ENCODE measurements at places on chromosomes 7 and 10.

- DNase-seq, result no peak
These were observed 277.7 kb downstream of the DNAJB6 start for GRCh38 chr7:157614457-157615020.

DNA sequence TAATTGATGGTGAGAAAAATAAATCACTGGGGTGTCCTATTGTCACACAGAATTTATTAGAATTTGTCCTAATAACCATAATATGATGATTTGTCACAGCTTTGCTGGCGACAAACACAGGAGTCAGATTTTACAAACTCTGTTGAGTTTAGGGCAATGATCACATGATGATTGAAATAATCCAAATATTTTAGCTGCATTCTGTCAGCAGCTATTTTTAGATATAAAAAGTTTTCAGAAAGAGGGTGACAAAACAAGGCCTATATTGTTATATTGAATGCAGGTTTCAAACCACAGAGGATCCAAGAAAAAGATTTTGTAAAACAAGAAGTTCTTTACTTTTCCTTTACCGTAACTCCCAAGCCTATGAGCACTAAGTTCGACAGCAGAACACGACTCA is 178.8 kb downstream of the ADAM12 start:
- DNase-seq, result no peak

DNA sequence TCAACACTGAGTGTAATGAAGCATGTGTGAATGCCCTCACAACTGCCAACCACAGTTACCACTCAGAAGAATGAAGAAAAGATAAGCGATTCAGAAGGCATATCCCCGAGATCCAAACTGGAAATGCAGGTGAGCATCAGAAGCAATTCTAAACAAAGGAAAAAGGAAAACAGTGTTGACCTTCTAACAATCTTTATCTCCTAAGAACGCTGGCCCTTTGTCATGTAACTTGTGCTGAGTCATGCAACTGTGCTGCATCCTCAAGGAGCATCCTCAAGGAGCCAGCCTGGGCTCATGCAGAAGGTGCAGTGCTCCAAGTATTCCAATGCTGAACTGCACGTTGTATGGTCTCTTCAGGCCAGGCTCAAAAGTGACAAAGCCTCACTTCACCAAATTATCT is 30.6 kb downstream of the SEC61G start:
- no peak for DNase-seq

DNA sequence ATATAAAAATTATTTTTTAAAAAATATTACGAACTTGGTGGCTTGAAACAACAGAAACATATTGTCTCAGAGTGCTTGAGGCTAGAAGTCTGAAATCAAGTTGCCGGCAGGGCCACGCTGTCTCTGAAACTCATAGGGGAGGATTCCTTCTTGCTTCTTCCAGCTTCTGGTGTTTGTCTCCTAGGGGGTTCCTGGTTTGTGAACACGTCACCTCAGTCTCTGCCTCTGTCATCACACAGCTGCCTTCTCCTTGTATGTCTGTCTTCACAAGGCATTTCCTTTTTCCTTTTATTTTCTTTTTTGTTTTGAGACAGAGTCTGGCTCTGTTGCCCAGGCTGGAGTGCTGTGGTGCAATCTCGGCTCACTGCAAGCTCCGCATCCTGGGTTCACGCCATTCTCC is 12.7 kb upstream of the SNX8 start:
- DNase-seq, result no peak

GRCh38 chr7:52569151-52569550 is 466.3 kb upstream of the POM121L12 start:
- no peak for DNase-seq

DNA sequence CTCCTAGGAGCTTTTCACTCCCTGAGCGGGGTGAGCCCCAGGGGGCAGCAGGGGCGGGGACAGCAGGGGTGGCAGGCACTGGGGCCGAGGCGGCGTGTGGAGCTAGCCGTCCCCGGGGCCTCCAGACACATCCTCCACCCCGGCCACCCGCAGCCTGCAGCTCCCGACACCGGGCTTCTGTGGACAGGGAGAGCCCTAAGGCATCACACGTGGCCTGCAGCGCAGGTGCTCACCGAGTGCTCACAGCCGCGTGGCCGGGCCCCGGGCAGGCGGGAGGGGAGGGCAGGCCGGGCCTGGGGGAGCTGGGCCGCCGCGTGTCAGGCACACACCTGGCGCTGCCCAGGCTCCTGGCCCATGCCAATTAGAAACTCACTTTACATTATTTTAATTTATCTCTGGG is 51.4 kb downstream of the MICALL2 start:
- no peak for DNase-seq

Data from stimulated activated CD8-positive, alpha-beta memory T cell treated with anti-CD3 and anti-CD28 coated beads, Interleukin-7, amount 100 ng/mL, for 1 hour (primary cell).